Bone marrow (tissue), 2 donors: ENCODE measurements at places on chromosomes 7 and 10.

GRCh38 chr7:128885370-128886187 is 22.9 kb downstream of the ATP6V1F start:
- no peak for DNase-seq

GRCh38 chr7:147014286-147014955 is 897.8 kb downstream of the CNTNAP2 start:
- DNase-seq, result no peak

DNA sequence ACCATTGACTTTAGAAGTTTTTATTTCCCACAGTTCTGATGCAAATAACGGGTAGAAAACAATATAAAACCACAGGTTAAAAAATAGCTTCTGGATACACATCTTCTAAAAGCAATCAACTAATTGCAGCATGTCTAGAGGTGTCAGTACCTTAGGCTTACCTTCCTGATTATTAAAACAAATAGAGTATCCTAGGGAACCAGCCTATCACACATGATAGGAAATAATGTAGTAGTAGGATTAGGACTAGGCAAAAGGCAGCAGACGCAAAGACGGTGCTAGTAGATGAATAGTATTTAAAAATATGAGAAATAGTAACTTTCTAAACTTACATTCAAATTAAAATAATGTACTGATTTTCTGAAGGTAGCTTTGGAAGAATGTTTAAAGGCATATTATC is 41.7 kb upstream of the PHYHIPL start:
- no peak for DNase-seq

GRCh38 chr7:98802088-98802780 is 67.6 kb downstream of the TMEM130 start:
- peak; percentile 60 for DNase-seq
